ENCODE measurements at places on chromosomes 16 and 17.
A peak's percentile ranks its signal among the peaks of the same experiment; 100 is the strongest.

DNA sequence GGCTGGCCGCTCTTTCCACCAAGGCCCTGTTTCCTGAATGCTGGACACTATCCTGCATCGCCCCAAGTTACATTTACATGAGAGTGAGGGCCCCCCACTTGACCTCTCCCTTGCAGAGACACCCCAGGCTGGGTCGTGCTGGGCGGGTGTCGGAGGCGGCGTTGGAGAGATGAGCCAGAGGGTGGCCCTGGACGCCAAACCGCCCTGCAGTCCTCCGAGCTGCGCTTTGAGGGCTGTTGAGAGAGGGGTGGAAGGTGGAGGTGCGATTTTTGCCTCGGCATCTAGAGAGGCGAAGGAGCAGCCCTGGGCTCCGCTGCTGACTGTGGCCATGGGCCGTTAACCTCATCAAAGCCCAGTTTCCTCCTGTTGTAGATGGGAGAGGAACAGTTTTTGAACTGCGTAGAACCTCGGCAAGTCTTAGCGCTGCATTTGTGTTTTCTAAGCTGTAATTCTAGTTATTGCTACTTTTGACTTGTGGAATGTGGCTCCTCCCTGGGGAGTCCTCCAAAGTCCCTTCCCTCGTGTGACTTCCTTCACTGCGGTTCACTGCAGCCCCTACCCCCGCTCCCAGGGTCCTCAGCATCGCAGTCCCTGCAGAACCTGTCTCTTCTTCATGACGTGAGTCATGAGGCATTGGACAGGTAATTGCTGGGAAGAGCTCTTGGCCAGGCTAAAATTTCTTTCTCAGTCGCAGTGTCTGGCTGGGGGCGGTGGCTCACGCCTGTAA, 986 bp upstream of the ELOB start:
- DNase-seq = no peak

DNA sequence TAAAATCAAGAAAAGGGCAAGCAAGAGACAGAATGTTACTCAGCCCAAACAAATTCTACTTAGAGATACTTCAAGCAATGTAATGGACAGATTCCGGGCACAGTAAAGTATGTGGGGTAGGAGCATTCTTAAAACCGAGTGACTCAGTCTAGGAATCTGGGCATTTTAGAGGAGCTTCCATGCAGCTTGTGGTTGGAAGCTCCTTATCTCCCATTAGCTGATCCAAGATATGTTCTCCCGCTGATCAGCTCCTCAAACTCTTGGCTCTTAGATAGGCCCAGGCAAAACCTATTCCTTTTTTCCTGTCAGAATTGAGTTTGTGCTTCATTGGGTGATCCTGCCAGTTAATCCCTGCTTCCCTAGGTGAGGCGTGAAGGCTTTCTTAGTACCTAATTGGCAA, 303.3 kb downstream of the CEP112 start:
- DNase-seq = no peak

DNA sequence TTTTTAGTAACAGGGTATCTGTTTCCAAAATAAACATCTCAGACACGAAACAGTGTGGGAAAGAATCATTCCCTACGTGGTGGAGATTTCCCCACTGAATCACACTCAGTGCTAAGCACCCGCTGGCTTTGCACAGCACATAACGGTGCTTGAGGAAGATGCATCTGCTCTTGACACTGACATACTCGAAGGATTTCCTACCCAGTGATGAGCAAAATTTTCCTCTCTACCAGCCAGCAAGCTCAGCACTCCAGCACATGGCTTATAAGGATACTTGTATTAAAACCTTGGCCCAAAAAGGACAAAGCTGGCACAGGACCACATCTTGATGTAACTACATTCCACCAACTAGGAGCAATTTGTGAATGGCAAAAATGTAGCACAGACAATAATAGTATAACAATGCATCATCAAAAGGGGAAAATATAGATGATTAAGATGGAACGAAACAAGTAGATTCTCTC, 59.0 kb downstream of the ANKFY1 start:
- no peak for DNase-seq

DNA sequence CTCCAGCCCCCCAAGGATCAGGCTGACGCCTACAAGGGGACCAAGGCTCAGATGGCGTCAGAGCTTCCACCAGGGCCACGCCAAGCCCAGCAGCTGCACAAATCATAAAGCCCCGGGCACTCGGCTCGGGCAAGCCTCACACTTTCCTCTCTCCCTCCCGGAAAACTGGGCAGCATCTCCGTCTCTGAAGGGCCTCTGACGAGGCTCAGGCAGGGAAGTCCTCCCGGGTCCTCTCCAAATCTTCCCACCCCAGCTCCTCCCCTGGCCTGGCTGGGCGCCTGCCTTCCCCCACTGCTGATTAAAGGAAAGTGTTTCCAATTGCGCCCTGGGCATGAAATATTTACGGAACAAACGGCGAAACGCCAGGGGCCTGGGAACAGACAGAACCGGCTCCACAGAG, 38.5 kb downstream of the PIEZO1 start:
- no peak for DNase-seq

DNA sequence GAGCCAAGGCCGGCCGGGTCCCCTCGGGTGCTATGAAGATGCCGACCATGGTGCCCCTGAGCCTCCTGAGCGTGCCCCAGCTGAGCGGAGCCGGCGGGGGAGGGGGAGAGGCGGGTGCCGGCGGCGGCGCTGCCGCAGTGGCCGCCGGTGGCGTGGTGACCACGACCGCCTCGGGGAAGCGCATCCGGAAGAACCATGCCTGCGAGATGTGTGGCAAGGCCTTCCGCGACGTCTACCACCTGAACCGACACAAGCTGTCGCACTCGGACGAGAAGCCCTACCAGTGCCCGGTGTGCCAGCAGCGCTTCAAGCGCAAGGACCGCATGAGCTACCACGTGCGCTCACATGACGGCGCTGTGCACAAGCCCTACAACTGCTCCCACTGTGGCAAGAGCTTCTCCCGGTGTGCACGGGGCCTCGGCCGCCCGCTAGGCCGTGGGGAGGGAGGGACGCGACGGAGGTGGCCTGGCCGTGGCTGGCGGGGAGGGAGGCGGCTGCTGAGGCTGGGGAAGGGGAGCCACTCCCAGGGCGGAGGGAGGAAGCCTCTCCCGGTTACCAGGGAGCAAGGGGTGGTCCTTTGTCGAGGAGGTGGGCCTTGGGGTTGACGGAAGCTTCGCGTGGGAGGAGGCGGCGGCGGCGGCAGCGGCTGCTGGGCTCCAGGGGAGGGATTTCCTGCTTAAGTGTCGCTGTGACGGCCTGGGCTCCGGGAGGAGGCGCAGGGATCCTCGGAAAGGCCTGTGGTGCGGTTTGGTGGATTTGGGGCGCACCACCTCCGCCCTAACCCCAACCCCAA, 1.3 kb downstream of the MAZ start:
- peak; percentile 89 for DNase-seq
